ENCODE measurements at places on chromosomes 2 and 18.

GRCh38 chr2:123695426-123695825 is 329.7 kb upstream of the CNTNAP5 start:
- no peak for DNase-seq

DNA sequence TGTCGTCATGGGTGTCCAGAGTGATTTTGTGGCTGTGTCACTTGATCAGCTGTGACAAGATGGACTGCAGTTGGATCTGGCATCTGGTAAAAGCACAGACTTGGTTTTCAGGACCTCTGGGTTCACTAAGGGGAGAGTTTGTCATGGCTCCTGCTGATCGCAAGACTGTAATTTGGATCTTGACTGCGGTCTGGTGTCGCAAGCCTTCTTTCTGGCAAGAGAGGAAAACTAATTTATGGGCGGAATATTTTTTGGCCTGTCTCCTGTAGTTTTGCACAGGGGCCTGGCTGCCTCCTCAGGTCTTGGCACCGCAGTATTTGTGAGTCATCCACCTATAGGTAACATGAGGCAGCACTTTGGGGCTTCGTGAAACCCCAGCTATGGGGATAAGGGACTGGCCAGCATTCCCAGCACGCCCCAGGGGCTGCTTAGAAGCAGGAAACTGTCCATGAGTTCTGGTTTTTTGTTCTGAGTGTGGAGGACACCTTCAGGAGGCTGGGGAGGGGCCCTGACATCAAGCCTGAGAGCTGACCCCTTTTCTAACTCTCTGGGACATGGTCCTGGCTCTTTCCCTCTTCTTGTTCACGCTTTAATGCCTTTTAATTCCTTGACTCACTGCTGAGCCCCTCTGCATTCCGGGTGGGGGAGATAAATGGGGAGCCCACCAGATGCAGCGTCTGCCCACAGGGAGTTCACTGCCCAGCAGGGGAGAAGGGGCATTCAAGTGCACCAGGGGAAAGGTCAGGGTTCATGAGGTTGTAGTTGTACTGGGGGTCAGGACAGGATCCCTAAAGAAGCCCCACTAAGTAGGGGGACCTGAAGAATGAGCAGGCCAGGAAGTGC is 12.2 kb downstream of the SH3BP4 start:
- DNase-seq: no peak

- no peak for DNase-seq
These were observed 32.3 kb upstream of the NEB start for GRCh38 chr2:151766437-151767153.

- no peak for DNase-seq
These were observed 23.3 kb downstream of the PELI1 start for GRCh38 chr2:64120928-64121327.

- no peak for DNase-seq
These were observed 41.0 kb downstream of the PTPRM start for GRCh38 chr18:7608174-7608550.

GRCh38 chr2:20797096-20797495 is 25.8 kb downstream of the LDAH start:
- no peak for DNase-seq

All from stimulated activated naive CD4-positive, alpha-beta T cell (primary cell).